ENCODE measurements at places on chromosomes 13 and 19. TPM values are rescaled to one million over a fixed set of nuclear protein-coding genes. Genes with fewer than 3 reads are reported as not detected.

SPRY2 gene
- total RNA-seq: 11.3 TPM

PEG3 gene
- 0.85 TPM for total RNA-seq

SCN1B gene
- 8.1 TPM for total RNA-seq

FCAR gene
- not detected for total RNA-seq

ELSPBP1 gene
- not detected for total RNA-seq

UQCR11 gene
- 125 TPM for total RNA-seq

CLC gene
- total RNA-seq: not detected

PCDH17 gene
- total RNA-seq: 0.09 TPM

XPO4 gene
- total RNA-seq: 13.7 TPM

PRPF31 gene
- total RNA-seq: 53.5 TPM

PALM3 gene
- total RNA-seq: under 0.01 TPM

SIGLEC9 gene
- total RNA-seq: 0.09 TPM

GIPC3 gene
- not detected for total RNA-seq

SRRM5 gene
- total RNA-seq: not detected

ERICH6B gene
- not detected for total RNA-seq

TMEM272 gene
- not detected for total RNA-seq

ZNF66 gene
- 0.71 TPM for total RNA-seq

KCNK6 gene
- total RNA-seq: 19.5 TPM

ZNF763 gene
- total RNA-seq: 2.3 TPM

GATAD2A gene
- total RNA-seq: 17.8 TPM

GAPDHS gene
- not detected for total RNA-seq

CCNE1 gene
- 5.1 TPM for total RNA-seq

GTF2F1 gene
- 68.9 TPM for total RNA-seq

AMH gene
- total RNA-seq: 0.46 TPM

OR10H3 gene
- not detected for total RNA-seq

MYBPC2 gene
- not detected for total RNA-seq

THSD1 gene
- total RNA-seq: 5.3 TPM

NOVA2 gene
- under 0.01 TPM for total RNA-seq

FXYD1 gene
- 2.4 TPM for total RNA-seq

SERPINE3 gene
- total RNA-seq: not detected

ATP4A gene
- total RNA-seq: not detected

TBXA2R gene
- 0.92 TPM for total RNA-seq

GPR12 gene
- total RNA-seq: not detected

ZNF816 gene
- total RNA-seq: 11.3 TPM

IGFL2 gene
- total RNA-seq: not detected

Measured in smooth muscle cell of bladder (primary cell).